Thymus (tissue), 14 donors: ENCODE measurements at places on chromosomes 11 and 22.

- DNase-seq = no peak
Measured at GRCh38 chr22:36563898-36564297, 34.9 kb upstream of the EIF3D start.

- DNase-seq = no peak
Measured at GRCh38 chr11:108593923-108594434, 411 bp upstream of the EXPH5 start.

GRCh38 chr11:110453684-110454354 is 24.1 kb downstream of the FDX1 start:
- no peak for DNase-seq

- DNase-seq = no peak
Measured at GRCh38 chr11:26011474-26011873, 320.5 kb upstream of the ANO3 start.

DNA sequence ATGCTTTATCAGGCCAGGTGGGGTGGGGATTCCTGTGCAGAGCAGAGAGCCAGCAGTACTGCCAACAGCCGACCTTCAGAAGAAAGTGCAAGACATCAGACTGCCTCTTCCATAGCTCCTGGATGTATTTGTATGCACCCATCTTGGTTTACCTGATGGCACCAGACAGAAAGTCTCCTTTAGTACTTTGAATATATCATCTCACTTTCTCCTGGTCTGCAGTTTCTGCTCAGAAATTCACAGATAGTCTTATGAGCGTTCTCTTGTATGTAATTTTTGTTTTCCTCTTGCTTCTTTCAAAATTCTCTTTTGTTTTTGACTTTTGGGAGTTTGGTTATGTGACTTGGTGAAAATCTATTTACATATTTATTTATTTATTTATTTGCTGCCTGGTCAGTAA is 446.4 kb upstream of the CADM1 start:
- DNase-seq = no peak

- DNase-seq = no peak
Measured at GRCh38 chr11:119320776-119321524, 4.0 kb upstream of the MCAM start.

DNA sequence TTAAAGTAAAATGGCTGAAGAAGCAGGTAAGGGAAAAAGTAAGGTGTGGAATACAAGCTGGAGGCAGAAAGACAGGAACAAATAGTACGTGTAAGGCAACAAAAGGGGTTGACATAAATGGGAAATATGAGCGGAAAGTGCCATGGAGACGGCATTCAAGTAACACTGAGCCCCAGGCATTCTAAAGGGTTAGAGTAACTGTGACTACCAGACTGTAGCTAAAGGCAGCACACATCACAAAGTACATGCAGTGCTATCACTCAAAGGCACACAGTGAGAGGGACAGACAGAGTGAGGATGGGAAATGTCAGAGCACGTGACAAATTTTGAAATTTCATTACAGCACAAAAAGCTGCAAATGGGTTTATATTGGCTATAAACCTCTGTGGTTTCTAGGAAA is 13.9 kb upstream of the MAML2 start:
- DNase-seq = no peak

- DNase-seq = no peak
Measured at GRCh38 chr11:11755871-11756270, 85.9 kb upstream of the USP47 start.

- DNase-seq = no peak
Measured at GRCh38 chr11:7251836-7252682, at the start of gene SYT9. Gene SYT9 (plus strand): TSS chr11:7251904. CDS start chr11:7252187, 283 bp downstream.
